ENCODE measurements at places on chromosomes 6 and 20. TPM values are rescaled to one million over a fixed set of nuclear protein-coding genes. Genes with fewer than 3 reads are reported as not detected.

- DNase-seq: no peak
Observed at GRCh38 chr6:136994782-136995181, 50.0 kb downstream of the IL20RA start.

DNA sequence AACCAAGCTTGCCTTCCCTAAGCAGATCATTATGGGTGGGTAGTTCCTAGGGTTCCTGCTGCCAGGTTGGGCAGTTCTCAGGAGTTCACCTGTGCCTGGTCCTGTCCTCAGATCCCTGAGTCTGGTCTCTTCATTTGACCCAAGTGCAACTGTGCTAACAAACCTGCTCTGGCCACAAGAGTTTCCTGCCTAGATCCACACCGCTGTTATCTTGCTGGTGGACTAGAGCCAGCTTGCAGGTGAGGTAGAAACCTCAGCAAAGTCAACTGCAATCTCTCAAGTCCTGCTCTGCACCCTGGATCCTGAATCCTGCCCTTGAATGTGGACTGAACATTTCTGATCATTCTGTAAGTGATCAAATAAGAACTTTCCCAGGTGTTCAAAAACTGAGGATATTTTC lies 191.8 kb upstream of the LRFN2 start:
- no peak for DNase-seq

The TMEM151B gene
- not detected for total RNA-seq

GRCh38 chr6:2962004-2962403 lies 9.4 kb downstream of the SERPINB6 start:
- DNase-seq: no peak

GRCh38 chr20:35950093-35950492 lies 4.2 kb downstream of the SCAND1 start:
- DNase-seq: no peak

The BFSP1 gene
- total RNA-seq: 6.4 TPM

DNA sequence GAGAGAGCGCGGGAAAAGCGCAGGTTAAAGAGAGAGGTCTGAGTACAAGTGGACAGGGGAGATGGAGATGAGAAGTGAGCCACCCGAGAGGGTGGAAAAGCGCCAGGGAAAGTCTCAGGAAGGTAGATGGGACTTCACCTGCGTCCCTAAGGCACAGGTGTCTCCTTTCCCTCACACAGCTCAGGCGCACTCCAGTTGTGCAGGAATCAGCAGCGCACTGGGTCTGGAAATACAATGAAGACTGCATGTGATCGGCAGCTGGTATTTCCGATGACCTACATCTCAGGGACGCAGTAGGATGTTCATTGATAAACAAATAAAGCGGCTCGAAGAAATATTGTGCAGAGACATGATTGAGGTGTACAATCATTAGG lies 432 bp upstream of the KHDRBS2 start:
- no peak for DNase-seq

All from glomerular endothelial cell (primary cell).